ENCODE measurements at places on chromosomes 13 and 19.

GRCh38 chr19:57800696-57801095 lies 14.0 kb downstream of the ZNF552 start:
- no peak for DNase-seq

DNA sequence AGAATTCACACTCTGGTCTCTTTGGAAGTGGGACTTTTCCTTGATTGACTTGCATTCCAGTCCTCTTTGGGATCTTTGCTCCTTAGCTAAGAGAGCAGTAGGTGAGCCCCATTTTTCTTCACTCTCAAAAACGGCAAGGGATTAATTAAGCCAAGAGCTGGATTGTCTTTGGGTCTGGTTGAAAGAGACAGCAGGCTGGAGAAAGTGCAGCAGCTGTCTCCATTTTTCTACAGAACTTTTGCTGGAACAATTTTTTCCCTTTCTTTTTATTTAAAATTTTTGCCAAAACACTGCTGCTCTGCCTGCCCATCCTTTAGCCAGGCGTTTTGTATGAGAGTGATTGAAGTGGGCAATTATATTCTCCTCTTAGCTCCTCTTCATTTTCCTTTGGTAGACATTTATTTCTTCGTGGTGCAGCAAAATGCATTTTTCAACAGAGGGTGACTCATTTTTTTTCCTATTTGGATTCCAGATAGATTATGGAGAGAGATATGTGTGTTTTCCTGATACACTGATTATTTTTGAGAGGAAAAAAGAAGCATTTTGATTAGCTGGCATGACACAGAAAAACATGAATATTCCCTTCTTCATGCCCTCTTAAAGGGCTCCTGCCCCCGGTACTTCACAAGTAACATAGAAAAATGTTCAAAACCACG lies 371.2 kb upstream of the NBEA start:
- no peak for DNase-seq

DNA sequence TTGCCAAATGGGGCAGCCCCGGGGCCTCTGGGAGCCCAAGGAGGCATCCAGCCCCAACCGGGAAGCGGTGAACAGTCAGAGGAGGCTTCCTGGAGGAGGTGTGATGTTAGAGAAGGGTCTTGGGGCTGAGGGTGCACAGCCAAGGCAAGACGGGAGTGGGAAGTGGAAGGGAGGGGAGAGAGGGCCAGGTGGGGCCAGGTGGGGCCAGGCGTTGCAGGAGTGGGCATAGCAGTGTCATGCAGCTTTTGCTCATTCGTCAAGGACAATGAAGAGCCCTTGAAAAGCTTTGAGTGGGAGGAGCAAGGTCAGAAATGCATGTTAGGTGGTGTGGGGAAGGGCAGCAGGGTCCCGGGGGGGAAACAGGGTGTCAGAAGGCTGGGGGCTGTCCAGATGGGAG lies 1.8 kb downstream of the FBN3 start:
- no peak for DNase-seq

DNA sequence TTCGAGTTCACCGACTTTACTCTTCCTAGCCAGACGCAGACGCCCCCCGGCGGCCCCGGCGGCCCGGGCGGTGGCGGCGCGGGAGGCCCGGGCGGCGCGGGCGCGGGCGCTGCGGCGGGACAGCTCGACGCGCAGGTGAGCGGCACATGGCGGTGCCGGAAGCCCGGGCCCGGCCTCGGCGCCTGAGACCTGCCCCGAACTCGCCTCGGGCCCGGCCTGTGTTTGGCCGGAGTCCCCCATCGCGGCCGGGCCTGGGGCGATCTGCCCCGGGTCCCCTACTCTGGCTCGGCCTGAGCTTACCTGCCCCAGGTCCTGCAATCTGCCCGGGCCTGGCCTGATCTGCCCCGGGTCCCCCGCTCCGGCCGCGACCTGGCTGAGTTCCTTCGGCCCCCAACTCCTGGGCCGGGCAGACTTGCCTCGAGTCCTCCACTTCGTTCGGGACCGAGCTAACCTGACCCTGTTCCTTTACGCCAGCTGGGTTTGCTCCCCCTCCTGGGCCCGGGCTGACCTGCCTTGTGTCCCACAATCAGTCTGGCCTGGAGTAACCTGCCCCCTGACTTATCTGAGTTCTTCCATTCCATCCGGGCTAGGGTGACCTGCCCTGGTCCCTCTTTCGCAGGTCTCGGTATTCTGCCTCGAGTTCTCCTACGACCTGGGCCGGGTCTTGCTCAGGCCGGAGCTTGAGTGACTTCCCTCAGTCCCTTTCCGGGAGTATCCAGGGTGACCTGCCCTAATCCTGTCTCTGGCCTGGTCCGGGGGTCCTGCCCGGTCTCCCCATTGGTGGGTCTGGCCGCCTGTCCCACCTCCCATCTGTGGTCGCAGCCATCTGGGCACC lies 764 bp downstream of the UPF1 start:
- DNase-seq: no peak

DNA sequence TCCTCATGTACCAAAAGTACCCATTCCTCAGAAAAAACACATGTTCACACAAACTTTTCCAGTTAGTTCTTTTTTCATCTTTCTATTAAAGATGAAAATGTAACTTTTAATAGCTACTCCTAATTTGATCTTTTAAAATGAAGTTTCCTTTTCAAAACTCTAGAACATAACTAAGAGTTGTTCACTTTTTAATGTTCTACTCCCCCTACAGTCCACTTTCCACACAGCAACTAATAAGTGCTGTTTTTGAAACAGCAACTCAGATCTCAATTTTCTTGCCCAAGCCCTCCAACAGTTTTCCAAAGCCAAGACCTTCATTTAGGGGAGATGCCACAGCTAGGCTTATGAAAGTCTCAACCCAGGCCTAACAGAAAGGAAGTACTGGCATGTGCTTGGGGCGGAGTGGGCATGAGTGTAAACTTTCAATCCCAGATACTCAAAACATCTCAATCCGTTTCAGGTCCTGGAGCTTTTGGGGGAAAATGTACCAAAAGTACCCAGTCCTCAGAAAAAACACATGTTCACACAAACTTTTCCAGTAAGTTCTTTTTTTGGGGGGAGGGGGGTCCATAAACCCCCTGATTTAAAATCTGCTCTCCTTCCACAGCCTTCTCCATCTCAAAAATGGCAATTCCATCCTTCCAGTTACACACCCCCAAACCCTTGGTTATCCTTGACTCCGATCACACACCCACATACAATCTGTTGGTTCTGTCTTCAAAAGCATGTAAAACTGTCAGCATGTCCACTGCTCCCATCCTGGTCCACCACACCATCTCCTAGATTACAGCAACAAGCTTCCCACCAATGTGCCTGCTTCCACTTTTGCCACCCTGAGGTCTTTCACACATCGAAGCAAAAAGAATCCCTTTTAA lies 2.0 kb downstream of the FBL start:
- peak; percentile 6 for DNase-seq

DNA sequence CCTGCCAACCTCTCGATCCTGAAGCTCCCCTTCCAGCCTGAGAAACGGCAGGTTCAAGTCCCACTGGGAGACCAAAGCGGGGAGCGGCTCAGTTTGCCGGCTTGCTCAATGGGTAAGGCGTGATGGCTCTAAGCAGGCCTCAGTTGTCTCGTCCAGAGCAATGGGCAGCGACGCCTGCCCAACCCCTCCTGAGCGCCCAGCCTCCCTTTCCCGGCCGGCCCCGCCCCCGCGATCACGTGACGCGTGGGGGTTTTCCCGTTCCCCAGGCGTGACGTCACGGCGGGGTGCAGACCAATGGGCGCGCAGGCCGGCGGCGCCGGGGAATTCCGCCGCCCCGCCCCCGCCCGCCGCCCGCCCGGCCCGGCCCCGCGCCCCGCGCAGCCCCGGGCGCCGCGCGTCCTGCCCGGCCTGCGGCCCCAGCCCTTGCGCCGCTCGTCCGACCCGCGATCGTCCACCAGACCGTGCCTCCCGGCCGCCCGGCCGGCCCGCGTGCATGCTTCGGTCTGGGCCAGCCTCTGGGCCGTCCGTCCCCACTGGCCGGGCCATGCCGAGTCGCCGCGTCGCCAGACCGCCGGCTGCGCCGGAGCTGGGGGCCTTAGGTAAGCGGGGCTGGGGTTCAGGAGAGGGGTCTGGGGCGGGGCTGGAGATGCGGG lies at the start of gene RELB:
RELB (plus strand) TSS at position 378 of the 653 bp plus-strand sequence; CDS start at position 494, 116 bp downstream.
- DNase-seq: peak; percentile 86

DNA sequence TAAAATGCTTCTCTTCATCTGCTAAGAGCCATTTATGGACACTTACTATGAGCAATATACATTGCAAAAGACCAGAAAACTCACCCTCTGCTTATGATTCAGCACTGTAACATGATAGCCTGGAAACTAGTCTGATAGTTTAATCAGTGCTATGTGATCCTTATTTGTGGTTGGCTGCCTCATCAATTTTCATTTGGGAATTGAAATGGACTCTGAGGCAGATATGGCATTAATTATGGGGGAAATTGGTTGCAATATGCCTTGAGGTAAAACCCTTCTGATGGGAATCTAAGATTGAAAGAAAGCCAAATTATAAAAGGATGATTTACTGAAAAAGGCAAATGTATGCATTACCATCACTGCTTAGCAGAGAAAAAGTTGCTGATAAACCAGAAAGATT lies 33.5 kb downstream of the FAM216B start:
- DNase-seq: no peak

DNA sequence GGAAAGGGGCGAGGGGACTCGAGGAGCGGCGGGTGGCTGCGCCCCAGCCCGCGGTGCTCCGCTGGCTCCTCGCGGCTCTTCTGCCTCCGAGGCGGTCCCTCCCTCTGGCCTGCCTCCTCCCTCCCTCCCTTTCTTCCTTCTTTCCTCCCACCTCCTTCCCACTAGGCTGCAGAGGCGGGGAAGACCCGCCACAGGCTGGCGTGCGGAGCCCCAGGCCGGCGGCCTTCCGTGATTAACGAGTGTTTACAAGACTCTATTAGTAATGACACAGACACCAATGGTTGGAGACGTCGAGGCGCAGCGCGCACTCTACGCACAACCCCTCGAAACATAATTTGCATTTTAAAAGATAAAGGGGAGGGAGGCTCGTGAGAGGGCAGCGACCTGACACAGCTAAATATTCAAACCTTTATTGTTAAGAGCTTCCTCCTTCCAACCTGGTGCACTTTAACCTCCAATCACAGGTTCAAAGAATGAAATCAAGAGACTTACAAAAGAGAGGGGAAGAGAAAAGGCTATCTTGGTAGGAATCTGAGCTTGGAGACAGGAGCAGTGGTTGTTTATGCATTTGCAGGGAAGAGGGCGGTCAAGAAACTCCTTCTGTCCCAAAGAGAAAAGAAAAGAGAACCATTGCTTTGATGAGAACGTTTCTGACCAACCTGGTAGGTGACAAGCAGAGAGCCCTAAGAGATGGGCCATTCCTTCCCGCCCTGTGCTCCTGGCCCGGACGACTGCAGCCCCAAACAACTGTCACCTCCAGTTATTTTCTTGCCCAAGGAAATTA lies at the start of gene CDX2:
CDX2 (minus strand) TSS at position 234 of the 784 bp plus-strand sequence. CDS start 309 bp downstream, outside the sequence.
- DNase-seq: no peak

- DNase-seq: no peak
Measured at GRCh38 chr13:98180092-98180491, 3.0 kb upstream of the RNF113B start.

All from NCI-H1436 (cell line).